ENCODE measurements at places on chromosomes 4 and X. TPM values are rescaled to one million over a fixed set of nuclear protein-coding genes. Genes with fewer than 3 reads are reported as not detected.

DNA sequence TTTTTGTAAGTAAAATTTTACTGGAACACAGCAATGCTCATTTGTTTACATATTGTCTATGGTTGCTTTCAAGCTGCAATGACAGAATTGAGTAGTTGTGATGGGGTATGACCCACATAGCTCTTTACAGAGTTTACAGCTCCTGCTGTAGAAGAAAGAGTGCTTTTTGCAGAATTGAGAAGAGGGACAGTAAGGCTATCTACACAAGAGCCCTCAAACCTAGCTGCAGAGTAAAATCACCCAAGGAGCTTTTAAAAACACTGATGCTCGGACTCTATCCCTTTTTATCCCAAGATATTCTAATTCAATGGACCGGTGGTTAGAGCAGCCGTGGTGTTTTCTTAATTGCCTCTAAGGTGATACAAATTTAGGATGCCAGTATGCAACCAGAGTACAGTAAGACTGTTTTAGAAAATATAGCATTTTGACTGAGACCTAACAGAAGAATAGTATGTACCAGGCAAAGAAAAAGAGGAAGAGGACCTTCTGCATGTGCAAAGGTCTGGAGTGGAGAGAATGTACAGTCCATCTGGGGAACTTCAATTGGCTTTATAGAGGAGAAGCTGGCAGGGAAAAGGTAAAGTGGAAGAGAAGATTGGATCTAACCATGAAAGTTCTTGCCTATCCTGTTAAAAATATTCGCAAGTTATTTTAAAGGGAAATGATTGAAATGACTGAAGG is 663.6 kb upstream of the CPEB2 start:
- no peak for DNase-seq

DNA sequence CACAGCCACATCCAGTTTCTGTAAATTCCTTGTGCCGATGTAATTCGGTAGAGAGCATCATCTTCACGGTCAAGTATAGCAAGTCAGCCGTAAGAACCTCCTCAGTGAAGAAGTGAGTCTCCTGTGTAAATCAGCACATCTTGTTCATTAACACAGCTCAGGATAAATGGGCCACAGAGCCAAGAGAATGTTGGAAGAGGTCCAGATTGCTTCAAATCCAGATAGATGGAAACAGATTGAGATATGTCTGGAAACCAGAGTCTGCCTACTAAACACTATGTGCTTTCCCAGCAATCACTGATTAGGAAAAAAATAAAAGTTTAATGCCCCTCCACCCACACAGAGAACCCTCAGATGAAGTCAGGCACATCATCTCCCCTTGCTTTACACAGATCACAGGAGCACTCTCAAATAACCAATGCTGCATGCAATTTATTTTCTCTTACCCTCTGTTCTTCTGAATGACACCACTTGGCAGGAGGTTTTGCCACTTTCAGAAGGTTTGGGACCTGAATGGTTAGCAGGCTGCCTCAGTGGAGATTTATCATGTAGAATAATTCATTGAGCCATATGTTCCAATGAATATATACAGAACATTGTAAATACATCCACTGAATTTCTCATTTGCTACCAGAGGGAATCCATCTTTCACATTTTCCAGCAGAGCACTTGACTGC is 357.7 kb downstream of the C4orf33 start:
- DNase-seq, result no peak

DNA sequence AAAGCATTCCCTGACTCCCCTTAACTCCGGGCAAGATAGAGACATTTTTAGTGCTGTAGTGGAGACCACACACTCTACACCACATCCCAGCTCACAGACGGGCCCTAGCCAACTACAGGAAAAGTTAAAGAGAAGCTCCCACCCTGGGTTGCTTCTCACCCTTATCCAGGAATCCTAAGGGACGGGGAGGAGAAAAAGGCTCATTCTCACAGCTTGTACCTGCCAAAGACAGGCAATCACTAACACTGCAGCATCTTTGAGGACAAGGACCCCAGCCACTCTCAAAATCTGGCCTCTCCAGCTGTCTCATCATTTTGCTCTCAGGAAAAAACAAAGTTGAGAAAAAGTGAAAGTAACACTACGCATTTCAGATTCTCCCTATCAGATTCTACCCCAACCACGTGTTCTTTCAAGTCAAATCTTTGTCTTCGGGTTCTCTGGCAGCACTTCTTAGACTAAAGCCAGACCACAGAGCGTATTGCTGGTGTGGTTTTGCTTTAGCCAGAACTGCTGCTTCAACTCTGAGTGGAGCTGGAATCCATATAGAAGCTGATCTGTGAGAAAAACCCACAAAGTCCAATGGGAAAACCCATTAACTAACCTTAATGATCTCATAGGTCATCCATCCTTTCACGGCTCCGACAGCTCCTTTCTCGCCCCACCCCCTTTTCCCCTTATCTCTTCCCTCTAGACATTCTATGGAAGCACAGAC is 605.9 kb upstream of the DIPK2B start:
- DNase-seq, result peak; percentile 95

DNA sequence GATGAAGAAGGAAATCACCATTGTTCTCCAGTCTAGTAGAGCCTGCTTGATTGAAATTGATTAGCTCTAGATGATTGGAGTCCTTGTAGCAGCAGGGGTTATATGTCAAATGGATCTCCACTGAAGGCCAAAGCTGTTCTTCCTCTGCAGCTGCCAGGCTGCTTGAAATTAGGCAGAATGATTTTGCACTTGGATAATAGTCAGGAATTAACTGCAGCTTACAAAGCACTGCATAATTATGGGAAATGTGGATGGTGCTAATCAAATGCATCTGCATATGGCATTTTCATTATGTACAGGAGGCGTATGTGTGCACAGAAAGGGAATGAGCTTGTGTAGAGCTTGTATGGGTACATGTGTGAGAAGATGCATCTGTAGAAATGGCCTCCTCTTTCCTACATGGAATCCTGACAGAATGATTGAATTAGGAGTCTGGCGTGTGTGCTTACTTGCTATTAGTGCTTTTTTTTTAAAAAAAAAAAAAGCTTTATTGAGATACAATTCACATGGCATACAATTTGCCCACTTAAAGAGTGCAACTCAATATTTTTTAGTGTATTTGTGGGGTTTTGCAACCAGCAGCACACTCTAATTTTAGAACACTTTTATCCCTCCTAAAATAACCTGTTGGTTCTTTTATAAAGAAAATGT is 65.9 kb downstream of the TMEM131L start:
- DNase-seq, result no peak

- DNase-seq, result no peak
These were observed 28.5 kb upstream of the TMSB4X start for GRCh38 chrX:12946406-12946805.

GRCh38 chr4:79626611-79627010 is 218.6 kb upstream of the GK2 start:
- DNase-seq, result no peak

- DNase-seq, result no peak
These were observed 61.3 kb upstream of the UNC5C start for GRCh38 chr4:95610061-95610569.

DNA sequence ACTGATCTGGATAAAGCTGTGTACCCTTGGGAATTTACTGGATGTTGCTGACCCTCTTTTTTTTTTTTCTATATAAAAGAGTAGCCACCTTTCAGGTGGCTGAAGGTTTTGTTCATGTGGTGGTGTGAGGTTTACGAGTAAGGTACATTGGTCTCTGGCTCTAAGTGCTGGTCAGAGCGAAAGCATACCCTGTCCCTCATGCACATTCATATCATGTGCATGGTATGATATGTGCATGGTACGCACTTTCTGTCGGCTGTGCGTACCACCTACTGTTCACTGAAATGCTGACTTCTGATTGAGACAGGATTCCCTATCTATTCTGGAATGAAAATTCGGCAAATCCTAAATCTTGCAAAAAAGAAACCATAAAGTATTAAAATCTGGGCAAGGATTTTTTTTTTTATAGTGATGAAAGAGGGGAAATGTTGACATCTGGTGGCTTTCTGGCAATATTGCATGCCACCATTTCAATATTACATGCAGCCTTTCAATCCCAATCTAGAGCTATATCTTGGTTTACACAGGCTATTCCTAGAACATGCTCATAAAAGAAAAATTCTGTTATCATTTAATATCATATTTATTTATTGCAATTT is 32.8 kb downstream of the FAM149A start:
- peak; percentile 25 for DNase-seq

S100P gene
- total RNA-seq, result not detected

DNA sequence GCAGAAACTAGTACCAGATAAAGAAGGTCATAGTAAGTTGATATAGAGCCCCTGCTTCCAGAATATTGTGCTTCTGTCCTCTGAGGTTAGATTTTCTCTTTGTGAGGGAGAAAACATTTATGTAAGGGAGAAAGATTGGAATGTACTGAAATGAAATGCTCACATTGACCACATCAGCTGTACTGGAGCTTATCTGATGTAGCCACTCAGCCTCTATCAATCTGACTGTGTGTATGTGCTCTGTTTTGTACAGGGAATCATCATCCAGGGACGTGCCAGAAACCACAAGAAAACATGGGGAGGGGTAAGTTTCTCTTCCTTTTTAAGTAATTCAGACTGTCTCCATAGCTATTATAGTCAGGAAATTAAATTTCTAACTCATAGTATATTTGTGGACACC is 56.8 kb downstream of the PRRG1 start:
- DNase-seq, result peak; percentile 81

DNA sequence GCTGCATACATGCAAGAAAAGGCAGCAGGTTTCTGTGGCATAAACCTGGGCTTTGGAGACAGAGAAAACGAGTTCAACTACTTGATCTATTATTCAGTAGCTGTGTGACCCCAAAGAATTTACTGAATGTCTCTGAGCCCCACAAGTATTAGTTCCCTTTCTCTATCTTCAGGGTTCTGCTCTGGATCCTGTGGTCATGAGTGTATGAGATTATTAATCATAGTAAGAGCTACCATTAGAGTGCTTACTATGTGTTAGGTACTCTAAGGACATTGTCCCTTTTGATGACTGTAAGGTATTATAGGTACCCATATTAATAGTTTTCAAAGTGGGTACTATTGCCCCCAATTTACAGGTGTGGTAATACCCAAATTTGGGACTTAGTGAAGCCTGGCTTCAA is 5.5 kb downstream of the TEX13D start:
- DNase-seq, result no peak

EREG gene
- total RNA-seq, result 5.2 TPM

DNA sequence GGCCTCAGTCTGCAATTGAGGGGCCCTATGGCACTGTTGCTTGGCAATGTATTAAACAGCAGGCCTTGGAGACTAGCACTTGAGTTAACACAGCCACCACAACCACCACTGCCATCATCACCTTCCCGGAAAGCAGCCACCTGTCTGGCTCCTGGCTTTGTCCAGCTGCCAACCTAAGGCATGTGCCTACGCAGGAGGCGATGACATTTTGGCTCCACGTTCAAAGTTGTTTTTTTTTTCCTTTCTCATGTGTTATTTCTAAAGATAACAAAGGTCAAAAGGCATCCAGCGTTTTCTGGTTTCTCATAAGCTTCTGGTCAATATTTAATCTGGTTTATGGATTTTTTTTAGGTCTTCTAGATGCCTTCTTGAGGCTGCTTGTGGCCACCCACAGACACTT is 7.5 kb downstream of the CLDN2 start:
- peak; percentile 28 for DNase-seq

DNA sequence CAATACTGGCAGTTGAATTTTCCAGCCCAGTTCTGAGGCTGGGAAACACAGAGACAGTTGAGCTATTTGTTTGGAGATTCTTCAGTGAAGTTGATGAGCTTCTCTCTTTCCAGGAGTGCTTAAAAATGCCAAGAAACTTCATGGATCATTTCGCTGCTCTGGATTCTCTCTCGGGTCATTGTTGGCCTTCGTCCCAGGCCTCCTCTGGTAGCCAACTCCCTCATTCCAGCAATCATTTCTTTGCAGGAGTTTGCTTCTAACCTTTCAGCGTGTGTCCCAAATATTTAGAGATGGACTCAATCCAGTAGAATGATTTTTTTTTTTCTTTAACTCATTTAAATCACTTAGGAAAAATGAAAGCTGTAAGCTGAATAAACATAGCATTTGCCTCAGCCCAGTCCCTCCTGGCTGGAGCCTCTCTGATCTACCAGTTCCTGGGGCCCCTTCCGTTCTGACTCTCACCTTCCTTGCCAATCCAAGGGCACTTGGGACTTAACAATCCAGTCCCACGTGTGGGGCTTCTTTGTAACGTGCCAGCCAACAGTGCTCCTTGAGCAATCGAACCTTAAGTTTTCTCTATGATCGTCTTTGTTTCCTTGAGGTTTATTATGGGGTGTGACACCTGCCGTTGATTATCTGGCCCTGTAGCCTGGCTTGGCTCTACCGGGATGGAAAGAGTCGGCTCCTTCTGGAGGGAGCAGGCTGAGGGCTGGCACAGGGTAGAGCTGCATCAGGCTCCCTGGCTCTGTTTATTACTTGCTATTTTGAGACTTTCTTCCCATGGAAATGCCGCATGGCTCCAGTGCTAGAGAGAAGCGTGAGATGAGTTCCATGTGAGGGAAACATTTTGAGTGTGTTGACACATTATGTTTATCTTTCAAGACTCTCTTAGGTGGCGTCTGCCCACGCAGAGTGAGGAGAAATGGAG is 80.4 kb upstream of the GPC4 start:
- peak; percentile 40 for DNase-seq

DNA sequence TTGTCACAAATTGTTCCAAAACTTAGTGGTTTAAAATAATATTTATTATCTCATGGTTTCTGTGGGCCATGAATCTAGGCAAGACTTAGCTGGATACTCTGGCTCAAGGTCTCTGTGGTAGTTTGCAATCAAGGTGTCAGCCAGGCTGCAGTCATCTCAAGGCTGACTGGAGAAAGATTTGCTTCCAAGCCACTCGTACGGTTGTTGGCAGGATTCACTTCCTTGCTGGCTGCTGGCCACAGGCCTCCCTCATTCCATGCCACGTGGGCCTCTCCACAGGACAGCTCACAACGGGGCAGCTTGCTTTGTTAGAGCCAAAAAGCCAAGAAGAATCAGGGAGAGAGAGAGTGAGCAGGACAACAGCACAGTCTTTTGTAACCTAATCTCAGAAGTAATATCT is 101.4 kb downstream of the WWC2 start:
- peak; percentile 71 for DNase-seq

DNA sequence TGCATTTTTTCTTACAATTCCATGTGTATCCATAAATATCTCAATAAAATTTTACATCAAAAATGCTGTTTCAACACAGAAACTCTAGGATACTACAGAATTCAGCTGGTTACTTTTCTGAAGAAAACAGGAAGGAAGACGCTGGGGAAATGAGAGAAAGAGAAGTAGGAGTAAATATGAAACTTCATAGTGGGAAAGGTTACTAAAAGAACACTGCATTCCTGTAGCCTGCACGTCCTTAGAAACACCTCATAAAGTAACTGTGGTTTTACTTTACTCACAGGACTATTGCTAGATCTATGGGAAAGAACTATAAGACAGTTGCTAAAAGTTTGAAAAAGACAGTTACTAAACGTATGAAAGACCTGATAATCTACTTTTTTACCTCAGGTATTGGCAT is 23.1 kb downstream of the ATP11C start:
- no peak for DNase-seq

GRCh38 chrX:148609515-148610327 is 109.3 kb downstream of the AFF2 start:
- no peak for DNase-seq

DNA sequence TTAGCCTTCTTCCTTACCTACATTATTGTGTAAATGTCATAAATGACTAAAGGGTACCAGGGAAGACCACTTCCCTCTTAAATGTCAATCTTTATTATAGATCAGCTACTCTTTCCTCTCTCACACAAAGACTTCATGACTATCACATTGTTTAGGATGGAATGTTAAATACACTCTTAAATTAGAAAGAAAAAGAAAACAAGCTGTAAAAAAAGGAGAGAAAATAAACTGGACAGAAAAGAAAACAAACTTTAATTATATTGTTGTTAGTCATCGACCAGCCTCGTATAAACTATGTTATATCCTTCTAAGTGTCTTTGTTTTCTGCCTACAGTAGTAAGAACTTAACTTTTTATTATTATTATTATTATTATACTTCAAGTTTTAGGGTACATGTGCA is 666.4 kb upstream of the NR3C2 start:
- DNase-seq, result peak; percentile 47

FMR1NB gene
- total RNA-seq, result not detected
